Skin of body (tissue), 3 donors: ENCODE measurements at places on chromosomes 16 and 17. TPM values are rescaled to one million over a fixed set of nuclear protein-coding genes. Genes with fewer than 3 reads are reported as not detected.

TPSB2 gene
- total RNA-seq: 3.9 TPM

DPEP2 gene
- 1.8 TPM for total RNA-seq

ARL5C gene
- not detected for total RNA-seq

GRCh38 chr17:77188084-77189066 lies 47.6 kb downstream of the SEC14L1 start:
- no peak for DNase-seq
